PC-9 (cell line): ENCODE measurements at places on chromosomes 6 and 20.

- H3K36me3 ChIP-seq = peaks cover 7% of the 10 kb centered on the region; the same call in 1 of the 2 replicates
- H3K27me3 ChIP-seq = no peaks in the 10 kb centered on the region
- no peak for DNase-seq
- no peak overlapping the region for H3K4me3 ChIP-seq
- H3K4me1 ChIP-seq = no peaks in the 10 kb centered on the region
These were observed 30.1 kb downstream of the TMEM74B start for GRCh38 chr20:1154691-1155090.

DNA sequence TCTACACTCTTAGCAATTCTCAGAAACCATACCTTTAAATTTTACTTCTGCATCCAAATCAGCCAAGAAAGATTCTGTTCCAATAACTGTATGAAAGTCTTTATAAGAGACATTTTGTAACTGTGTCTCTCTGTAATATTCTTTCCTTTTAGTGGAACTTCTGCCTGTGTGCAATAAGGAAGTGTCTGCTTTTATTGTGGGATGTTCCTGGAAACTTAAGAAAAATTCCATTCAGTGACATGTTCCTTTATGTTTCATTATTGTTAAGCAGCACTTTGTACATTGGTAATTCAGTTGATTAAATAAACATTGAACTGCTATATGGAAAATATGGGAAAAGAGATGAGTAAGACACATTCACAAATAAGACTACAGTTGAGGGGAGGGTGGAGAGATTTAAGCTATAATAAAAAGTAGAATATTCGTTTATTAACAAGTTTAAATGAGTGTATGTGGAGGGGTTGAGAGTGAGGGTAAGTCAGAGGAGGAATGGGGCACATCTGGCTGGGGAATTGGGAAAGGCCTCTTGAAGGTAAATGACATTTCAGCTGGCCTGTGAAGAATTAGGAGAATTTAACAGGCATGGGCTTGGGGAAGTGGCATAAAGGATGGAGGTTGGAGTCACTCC, 11.9 kb downstream of the NUS1 start:
- H3K4me1 ChIP-seq = no peaks in the 10 kb centered on the region
- H3K4me3 ChIP-seq = no peak overlapping the region
- H3K27me3 ChIP-seq = no peaks in the 10 kb centered on the region
- H3K27ac ChIP-seq = no peak overlapping the region
- H3K36me3 ChIP-seq = 0 out of 2 replicates have a peak, but pooled peaks cover 10% of the 10 kb centered on the region

GRCh38 chr6:12528581-12529363, 187.8 kb upstream of the PHACTR1 start:
- no peaks in the 10 kb centered on the region for H3K36me3 ChIP-seq
- DNase-seq = no peak
- H3K27me3 ChIP-seq = no peaks in the 10 kb centered on the region
- no peaks in the 10 kb centered on the region for H3K4me1 ChIP-seq
- no peak overlapping the region for H3K27ac ChIP-seq

DNA sequence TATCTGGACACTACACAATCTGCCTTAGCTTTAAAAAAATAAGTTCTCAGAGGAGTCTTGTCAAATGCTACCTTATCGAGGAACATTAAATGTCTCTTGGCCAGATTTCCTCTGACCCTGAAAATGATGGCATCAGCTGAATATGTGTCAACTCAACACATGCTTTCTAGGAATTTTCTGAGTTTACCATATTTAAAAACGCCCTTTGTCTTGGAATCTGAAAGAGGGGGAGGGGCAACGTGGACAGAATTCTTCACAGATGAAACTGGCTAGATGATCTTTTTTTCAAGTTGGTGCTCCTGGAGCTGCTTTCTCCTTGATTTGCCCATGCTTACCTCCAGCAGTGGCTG, 5.1 kb downstream of the SOX4 start:
- peak overlapping the region; percentile 98 for H3K4me3 ChIP-seq
- no peak overlapping the region for H3K27ac ChIP-seq
- no peaks in the 10 kb centered on the region for H3K27me3 ChIP-seq
- no peak for DNase-seq

DNA sequence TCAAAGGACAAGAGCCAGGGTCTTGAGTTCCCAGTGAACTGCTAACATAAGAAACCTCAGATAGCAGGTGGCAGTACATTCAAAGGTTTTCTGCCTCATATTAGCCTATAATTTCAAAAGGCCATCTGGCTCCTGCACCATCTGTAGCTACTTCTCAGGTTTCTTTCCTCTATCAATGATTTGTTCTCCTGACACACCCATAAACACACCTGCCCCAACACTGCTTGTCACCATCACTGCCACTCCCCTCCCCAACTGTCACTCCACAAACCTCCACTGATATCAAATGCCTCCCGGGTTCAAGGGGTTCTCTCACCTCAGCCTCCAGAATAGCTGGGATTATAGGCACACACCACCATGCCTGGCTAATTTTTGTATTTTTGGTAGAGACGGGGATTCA, 152.7 kb upstream of the SLC22A16 start:
- peaks cover 8% of the 10 kb centered on the region; the same call in 1 of the 2 replicates for H3K4me1 ChIP-seq
- DNase-seq = no peak
- H3K36me3 ChIP-seq = no peaks in the 10 kb centered on the region
- no peaks in the 10 kb centered on the region for H3K27me3 ChIP-seq
- H3K4me3 ChIP-seq = no peak overlapping the region

DNA sequence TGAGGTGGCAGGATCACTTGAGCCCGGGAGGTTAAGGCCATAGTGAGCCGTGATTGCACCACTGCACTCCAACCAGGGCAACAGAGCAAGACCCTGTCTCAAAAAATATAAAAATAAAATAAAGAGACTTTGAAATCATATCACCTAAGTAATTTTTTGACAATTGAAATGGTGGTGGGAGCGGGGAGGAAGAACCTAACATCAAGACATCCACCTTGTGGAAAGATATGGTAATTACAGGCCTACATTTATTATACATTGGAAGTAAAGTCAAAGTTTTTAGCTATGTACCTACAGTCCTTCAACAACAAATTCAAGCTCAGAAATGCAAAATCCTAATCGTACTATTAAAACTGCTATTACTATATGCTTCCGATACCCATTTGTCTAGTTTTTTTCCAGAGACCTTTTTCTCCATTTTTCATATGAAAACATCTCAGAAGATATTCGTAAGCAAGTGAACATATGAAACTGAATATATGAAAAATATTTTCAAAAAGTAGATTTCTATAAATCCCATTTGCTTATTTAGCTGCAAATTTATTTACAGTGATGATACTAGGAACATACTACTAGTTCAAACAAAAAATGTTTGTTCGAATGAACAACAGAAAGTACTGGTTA, 83.3 kb downstream of the SYCP2 start:
- H3K4me3 ChIP-seq = no peak overlapping the region
- no peak for DNase-seq
- no peak overlapping the region for H3K27ac ChIP-seq
- H3K4me1 ChIP-seq = peaks cover 17% of the 10 kb centered on the region
- H3K27me3 ChIP-seq = no peaks in the 10 kb centered on the region

GRCh38 chr6:5562277-5562676, 301.0 kb downstream of the FARS2 start:
- DNase-seq = no peak
- H3K27ac ChIP-seq = no peak overlapping the region
- H3K36me3 ChIP-seq = no peaks in the 10 kb centered on the region
- 0 out of 2 replicates have a peak, but pooled peaks cover 7% of the 10 kb centered on the region for H3K4me1 ChIP-seq
- no peaks in the 10 kb centered on the region for H3K27me3 ChIP-seq
- no peak overlapping the region for H3K4me3 ChIP-seq
